ENCODE measurements at places on chromosomes 5 and 9.

GRCh38 chr5:142013734-142014521, 1.1 kb upstream of the GNPDA1 start:
- no peak for DNase-seq

GRCh38 chr5:109242518-109242917, 167.3 kb downstream of the PJA2 start:
- DNase-seq: no peak

DNA sequence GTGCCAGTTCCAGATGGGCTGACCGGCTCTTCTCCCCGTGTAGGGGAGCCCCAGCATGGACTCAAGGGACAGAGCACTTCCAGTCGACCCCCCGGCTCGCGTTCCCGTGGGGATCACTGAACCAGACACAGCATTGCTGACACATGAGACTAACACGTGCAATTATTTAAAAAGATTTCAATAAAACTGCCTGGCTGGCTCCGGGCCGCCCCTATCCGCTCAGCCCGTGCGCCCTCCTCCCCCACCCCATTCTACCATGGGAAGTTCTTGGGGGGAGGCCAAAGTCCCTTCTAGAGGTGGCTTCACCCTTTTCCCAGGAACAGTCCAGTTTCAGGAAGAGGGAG, 4.7 kb downstream of the TESK1 start:
- no peak for DNase-seq

- no peak for DNase-seq
These were observed 39.1 kb downstream of the ANGPTL2 start for GRCh38 chr9:127083138-127083980.

Data from activated effector memory CD4-positive, alpha-beta T cell treated with Interleukin-2 at 50 U/mL for 16 hours (primary cell).